ENCODE measurements at places on chromosomes 1 and 21.

GRCh38 chr1:225318706-225319575, 108.9 kb downstream of the LBR start:
- no peak for DNase-seq

DNA sequence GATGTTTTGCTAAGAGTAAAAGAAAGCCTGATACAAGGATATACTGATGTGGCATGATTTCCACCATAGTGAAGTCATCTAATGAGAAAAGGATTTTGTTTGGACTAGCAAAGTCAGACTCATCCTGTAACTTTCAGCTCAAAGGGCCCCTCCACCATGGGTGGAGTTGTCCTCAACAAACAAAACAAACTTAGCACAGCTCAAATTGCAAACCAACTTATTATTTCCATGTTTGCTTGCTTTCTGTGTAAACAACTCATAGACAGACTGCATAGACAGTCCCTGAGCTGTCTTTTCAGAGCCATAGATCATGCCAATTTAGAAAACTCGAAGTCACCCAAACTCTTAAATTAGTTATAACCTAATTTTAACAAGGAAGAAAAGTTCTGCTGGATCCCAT, 69.4 kb upstream of the VAV3 start:
- peak; percentile 25 for DNase-seq

DNA sequence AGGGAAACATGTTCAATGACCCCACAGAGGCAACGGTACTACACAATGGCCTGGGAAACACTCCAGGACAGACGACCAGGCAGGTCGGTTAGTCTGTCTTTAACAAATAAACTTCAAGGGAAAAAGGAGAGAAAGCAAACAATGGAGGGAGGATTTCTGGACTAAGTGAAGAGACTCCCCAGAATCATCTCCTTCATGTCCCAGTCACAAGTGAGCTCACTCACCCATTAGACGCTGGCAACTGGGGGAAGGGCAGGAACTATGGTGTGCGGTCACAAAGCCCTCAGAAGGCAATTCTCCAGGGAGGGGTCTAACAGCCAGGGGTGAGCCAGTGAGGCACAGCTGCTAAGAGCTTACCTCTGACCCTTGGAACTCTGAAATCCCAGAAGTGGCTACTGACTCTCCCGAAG, 55.7 kb upstream of the NADK start:
- peak; percentile 77 for DNase-seq

- no peak for DNase-seq
Measured at GRCh38 chr1:209250861-209251636, 332.5 kb upstream of the CAMK1G start.

GRCh38 chr1:108017698-108018097, 52.7 kb upstream of the VAV3 start:
- no peak for DNase-seq

GRCh38 chr1:244346972-244347618, 104.6 kb downstream of the ADSS2 start:
- no peak for DNase-seq

GRCh38 chr1:245084551-245084950, 70.2 kb upstream of the KIF26B start:
- no peak for DNase-seq

- DNase-seq, result no peak
Measured at GRCh38 chr1:245856944-245857531, 650.0 kb downstream of the SMYD3 start.

DNA sequence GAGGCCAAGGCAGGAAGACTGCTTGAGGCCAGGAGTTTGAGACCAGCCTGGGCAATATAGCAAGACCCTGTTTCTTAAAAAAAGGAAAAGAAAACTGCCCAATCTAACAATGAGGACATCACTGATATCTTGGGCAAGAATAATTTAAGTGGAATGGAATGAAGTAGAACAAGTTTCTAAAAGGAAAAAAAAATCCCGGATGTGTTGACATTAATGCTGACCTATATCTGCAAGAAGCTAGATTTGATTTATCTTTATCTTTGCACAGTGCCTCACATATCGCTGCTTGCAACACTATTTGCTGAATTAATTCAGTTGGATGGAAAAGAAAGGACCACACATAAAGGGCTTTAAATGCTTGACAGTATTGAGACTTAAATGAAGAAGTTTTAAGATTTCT, 27.8 kb downstream of the DIPK1A start:
- no peak for DNase-seq

DNA sequence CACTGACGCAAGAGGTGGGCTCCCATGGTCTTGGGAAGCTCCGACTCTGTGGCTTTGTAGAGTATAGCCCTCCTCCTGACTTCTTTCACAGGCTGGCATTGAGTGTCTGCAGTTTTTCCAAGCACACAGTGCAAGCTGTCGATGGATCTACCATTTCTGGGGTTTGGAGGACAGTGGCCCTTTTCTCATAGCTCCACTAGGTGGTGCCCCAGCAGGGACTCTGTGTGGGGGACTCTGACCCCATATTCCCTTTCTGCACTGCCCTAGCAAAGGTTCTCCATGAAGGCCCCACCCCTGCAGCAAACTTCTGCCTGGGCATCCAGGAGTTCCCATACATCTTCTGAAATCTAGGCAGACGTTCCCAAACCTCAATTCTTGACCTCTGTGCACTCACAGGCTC, 236.2 kb downstream of the COL11A1 start:
- no peak for DNase-seq

GRCh38 chr1:183443466-183443865, 25.3 kb upstream of the NMNAT2 start:
- DNase-seq, result no peak

DNA sequence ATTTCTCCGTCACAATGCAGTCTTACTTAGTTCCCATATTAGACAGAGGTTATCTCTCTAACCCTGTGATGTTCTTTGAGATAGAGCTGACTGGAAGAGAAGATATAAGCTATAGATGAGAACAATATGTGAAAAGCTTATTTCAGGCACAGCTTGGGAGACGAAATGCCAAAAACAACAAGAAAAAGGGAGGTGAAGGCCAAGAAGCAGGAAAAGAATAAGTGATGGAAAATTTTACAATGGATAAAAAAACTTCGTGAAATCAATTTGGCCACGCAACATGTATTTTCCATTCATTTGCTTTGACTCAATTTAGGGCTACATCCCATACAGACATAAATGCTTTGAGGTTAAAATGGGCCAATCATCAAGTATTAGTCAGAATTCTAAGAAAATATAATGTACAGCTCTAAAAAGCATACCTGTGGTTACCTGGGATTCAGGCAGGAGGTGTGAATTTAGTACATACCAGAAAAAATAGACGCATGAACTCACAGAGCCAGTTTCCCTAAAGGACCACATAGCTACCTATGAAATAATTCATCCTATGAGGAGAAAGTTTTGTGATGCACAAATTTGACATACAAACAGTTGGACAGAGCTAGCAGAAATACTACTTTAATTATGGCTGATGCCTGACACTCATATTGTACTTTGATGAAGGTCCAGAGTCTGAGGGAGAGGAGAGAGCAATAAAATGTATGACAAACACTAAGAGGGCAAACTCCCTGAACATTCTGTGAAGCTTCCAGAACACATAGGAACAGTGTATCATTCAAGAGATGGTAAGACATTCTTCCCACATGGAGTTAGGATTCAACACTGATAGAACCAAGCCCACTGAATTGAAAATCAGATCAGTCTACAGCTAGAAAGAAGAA, 12.1 kb downstream of the RGS1 start:
- no peak for DNase-seq

GRCh38 chr1:148307583-148308185, 155.6 kb upstream of the NBPF11 start:
- DNase-seq, result no peak

DNA sequence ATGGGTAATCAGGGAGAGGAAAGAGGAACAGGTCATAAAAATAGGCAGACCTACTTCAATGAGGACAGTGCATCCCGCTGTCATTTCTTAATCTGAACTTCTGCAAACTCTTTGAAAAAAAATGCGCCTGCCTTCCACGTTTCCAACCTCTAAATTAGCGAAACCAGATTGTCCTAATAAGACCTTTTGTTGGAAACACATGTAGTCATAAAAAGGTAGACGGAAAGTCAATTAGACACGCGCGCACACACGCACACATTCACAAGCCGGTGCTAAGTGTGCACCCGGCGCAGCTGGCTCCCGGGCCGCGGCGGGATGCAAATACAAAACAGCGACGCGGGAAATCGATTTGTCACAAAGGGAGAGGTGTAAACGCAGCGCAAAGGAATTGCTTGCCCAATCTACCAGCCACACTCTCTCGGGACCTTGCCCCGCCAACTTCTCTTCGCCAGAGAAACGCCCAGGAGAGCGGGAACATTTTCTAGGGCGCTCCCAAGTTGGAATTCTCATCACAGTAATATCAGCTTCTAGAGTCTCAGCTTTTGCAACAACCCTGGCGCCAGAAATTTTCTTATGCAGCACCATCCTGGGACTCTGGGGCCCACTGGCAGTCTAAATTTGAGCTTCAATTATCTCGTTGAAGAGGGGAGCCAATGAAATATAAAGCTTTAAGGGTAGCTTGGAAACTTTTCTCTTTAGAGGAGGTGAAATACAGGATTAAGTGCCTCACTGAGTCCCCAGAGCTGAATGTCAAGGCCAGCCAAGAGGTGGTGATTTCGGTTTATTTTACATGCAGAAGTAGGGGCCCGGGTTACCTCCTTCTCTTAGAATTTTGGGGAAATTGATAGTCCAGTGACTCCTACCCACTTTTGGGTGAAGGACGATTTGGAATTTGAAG, 4.5 kb downstream of the PRRX1 start:
- no peak for DNase-seq

DNA sequence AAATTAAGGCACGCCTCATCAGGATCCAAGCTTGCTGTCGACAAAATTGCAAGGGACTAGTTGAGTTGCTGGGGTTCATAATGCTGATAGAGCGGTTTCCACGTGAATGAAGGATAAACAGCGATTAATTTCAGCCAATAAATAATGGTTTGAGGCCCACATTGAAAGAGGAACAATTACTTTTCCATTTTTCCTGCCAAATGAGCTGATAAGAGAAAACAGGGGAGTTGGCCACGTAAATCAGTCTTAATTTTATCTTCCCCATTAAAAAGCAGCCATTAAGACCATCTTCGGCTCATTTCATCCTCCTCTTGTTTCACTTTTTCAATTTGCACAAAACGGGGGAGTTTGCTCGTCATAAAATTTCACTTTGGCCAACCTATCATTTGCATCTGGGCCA, 235.5 kb upstream of the RRP15 start:
- no peak for DNase-seq

DNA sequence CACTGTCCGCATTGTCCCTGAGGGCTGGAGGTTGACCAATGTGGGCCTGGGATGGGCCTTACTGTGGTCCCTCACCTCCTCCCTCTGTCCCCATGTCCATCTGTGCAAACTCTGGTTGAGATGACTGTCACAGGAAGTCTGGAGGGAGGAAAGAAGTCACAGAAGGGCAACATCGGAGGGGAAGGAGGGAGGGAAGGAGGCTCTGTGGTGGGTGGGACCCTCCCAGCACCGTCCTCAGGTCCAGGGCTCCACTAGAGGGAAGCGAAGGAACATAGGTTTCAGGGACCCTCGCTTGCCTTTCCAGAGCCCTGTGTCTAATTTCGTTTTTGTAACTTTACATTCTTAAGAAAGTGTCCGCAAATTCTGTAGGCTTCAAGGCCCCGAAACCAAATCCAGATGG, 111.3 kb upstream of the SLC44A3 start:
- no peak for DNase-seq

- peak; percentile 12 for DNase-seq
Measured at GRCh38 chr1:226223786-226224244, 351 bp downstream of the MIXL1 start.

DNA sequence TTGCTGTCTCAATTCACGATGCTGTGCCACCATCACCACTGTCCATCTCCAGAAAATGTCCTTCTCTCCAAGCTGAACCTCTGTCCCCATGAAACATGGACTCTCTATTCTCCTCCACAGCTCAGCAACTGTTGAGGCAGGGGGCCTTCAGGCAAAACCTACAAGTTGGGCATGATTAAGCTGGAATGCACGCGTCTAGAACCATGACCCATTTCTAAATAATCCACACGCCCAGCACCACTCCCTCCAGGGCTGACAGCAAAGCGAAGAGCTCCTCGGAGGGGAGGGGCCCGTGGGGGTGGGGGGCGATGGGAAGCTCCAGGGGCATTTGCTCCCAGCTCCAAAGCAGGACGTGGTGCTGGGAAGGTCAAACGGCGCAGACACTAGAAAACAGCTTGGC, 3.3 kb upstream of the HES5 start:
- DNase-seq, result no peak

- no peak for DNase-seq
Measured at GRCh38 chr1:78377356-78377928, 113.3 kb upstream of the PTGFR start.

DNA sequence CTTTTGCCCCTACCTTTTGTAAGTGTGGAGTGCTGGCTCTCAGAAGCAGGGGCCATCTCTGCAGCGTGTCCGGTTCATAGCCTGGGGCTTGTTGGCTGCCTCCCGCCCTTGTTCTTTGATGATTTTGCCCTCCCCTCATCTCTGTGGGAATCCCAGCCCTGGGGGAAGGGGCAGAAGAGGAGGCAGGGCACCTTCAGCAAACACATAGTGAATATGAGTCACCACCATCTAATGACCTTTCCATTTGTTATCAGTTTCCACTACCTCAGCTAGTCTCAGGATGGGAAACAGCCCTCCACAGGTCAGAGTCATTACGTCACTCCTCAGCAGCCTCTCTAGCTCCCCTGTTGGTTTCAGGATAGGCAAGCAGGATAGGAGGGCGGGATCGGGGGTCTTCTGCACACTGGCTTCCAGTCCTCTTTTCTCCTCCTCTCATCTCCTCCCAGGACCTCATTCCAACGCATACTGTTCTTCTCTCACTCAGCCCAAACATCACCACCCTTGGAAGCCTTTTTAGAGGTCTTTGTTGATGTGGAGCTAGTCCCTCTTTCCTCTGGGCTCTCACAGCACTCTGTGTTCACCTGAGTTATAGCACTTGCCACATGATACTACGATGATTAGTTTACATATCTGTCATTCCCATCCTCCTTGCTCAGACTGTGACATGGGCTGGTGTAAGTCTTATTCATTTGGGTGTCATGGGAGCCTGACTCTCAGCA, 15.8 kb downstream of the GADD45A start:
- DNase-seq, result no peak

DNA sequence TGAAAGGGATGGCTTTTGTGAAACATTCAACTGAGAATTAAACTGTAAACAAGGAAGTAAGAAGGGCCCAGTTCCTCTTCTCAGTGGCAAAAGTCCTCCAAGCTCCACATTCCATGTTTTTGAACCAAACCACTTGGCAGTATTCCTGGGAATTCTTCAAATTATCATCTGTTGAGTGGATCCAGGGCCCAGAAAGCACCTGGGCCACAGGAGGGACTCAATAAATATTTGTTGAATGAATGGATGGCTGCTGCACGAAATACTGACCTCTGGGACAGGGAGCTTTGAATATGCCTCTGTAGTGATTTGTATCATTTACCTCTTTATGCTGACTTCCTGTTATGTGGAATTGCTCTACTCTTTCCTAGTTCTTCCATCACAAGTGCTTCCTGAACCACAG, 4.7 kb downstream of the SLC35F3 start:
- no peak for DNase-seq

- no peak for DNase-seq
Measured at GRCh38 chr1:200374569-200375295, 35.1 kb downstream of the ZNF281 start.
